C1 segment of cervical spinal cord (tissue), 14 donors: ENCODE measurements at places on chromosomes 5 and 9.

DNA sequence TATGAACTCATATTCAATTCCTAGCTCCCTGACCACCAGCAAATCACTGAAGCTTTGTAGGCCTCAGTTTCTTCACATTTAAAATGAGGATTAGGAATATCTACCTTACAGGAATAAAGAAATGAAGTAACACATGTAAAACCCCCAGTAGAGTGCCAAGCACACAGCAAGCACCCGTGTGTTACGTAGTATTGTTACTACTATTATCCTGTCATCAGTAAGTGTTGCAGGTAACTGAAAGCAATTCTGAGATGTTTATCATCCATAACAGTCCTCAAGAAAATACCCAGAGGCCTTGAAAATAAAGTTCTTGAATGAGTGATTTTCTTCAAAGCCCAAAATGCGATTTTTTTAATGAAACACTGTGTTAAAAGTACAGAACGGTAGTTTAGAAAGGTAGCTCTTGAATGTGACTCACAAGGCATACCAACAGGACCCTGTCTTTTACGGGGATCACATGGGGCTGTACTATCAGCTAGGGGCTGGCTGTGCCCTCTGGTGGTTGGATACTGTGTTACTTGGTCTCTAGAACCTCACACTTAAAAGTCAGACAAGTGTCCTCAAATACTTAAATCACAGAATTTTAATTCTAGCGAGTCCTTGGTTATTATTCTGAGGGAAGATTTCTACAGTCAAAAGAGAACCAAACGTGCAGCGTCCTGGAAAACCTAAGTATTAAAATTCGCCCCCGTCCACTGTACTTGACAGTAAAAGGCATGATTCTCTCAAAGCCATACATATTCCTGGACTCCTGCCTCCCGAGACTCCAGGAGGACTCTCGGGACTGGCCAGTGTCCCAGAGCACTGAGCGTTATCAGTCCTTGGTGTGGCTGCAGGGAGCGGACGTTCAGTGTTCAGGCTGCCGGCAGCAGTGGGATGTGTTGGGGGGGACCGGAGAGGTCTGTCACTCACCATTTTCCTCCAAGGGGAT is 725 bp downstream of the NDUFB6 start:
- DNase-seq: peak; percentile 20

- no peak for DNase-seq
Observed at GRCh38 chr9:95598236-95598635, 81.5 kb upstream of the PTCH1 start.

DNA sequence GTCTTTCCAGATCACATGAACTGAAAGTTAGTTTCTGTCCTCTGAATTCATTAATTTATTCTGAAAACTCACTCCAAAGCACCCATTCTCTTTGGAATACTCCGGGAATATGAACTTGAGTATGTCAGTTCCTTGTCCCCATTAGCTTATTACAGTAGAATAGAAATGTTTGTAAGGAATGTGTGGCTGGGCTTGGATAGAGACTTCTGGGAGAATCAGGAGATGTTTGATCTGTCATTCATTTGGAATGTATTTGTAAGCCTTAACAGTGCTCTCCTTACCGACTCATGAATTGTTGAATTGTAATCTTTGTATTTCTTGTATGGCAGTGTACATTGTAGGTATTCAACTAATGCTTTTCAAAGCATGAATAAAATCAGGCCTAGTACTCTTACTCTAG is 548.4 kb downstream of the LRRC70 start:
- no peak for DNase-seq

DNA sequence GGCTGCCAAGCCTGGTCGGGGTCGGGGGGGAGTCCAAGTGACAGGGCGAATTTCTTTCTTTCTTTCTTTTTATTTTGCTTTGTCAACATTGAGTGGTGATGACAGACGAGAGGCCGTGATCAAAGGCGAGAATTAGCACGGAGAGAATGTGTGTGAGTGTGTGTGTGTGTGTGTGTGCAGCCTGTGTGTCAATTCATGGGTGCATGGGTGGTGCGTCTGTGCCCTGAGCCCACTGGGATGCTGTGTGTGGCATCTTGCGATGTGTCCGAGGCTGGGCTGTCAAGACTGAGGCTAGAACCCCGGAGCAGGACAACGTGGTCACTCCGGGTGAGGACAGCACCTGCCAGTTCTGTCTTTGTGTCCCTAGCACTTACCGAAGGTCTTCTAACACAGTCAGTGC is 4.7 kb upstream of the FIBCD1 start:
- DNase-seq: no peak

GRCh38 chr5:2169850-2170760 is 287.4 kb upstream of the IRX4 start:
- DNase-seq: no peak

GRCh38 chr9:91659529-91660495 is 236.2 kb upstream of the NFIL3 start:
- DNase-seq: no peak

DNA sequence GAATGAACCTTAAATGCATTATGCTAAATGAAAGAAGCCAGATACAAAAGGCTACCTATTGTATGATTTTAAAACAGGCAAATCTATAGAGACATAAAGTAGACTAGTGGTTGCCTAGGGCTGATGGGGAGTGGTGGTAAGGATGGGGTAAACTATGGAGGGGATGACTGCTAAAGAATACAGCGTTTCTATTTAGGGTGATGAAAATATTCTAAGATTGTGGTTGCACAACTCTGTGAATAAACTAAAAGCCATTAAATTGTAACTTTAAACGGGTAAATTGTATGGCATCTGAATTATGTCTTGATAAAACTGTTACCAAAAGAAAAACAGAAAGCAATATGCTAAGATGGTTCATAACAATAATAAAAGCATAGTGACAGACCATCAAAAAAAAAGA is 21.4 kb downstream of the KLHL3 start:
- DNase-seq: no peak

DNA sequence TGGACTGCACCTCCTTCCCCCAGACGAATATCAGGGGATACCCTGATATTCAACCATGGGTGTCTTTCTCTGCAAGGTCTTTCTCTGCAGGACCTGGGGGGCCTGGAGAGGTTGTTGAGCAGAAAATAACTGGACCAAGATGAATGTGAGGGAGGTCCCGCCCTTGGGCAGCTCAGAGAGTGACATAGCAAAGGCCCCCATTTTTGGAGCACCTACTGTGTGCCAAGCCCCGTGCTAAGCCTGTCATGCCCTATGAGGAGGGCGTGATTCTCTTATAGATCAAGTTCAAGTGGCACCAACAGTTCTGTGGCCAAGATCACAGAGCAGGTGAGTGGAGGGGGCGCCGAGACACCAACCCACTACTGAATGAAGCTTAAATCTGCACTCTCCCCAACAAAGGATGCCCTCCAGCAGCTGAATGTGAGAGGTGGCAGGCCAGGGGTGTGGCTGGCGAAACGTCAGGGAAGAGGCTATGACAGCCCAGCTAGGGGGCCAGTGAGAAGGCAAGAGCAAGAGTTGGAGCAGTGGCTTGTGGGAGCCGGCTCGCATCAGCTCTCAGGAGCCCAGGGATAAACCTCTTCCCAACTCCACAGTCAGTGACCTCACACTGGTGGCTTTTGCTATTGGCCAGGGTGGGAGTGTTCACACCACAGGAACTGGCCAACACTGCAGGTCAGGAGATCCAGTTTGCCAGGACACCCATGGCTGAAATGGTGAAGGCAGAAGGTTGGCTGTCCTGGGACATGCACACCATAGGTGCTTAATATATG is 5.3 kb downstream of the SARDH start:
- no peak for DNase-seq

GRCh38 chr9:110486218-110486617 is 93.3 kb downstream of the SVEP1 start:
- no peak for DNase-seq

DNA sequence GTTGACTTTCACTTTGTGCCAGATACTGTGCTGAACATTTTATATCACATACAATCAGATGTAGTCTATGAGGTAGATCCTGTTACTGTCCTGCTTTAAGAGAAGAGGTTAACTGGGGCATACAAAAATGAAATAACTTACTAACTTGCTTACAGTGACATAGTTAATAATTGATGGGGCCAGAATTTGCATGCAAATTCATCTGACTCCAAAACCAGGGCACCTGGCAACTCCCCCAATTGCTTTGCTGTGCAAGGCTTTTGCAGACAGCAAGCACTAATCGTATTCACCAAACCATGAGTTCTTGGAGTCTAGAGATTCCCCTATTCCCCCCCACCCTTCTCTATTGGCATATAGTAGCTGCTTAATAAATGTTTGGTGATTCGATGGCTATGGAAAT is 155.9 kb downstream of the TTLL11 start:
- no peak for DNase-seq

DNA sequence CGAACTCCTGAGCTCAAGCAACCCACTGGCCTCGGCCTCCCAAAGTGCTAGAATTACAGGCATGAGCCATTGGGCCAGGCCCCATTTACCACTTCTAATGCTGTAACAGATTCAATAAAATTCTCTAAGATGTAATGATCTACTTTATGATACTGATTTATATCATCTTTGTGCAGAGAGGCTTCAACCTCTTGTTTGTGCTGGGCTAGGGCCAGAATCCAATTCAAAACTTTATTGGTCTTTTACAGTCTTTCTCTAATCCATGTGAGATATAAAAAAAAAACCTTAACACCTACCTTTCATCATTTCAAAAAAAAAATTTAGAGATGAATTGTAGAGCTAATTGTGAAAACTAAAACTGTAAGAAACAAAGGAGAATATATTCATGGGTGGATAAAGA is 8.2 kb upstream of the BTF3 start:
- no peak for DNase-seq

DNA sequence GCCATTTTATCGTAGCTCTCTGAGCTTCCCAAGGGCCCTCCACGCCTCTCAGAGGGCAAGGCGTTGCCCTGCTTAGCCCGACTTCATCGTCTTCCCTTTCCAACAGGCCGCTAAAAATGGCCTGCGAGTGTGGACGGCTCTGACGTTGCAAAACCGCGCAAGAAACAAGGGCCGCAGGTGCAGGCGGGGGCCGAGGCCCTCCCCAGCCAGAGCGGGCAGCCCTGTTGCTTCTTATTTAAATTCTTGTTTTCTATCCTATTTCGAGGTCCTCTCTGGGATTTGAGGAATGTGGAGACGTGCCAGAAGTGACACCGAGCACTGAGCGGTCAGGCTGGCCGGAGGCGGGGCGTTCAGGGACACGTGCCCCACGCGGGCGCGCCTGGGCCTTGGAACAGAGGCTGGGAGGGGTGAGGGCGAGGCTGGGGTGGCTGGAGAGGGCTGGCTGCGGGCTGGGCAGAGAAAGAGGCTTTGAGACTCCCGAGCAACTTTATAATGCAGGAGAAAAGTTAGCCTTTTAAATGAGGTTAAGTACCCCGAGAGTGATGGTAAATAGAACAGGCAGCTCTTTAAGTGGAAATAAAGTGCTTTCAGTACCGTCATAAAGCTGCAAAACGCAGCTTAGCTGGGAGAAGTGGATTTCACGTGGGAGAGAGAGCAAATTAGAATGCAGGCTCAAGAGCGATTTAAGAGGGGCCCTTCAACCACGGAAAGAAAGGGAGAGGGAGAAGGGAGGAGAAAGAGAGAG is 243.6 kb downstream of the AUH start:
- DNase-seq: peak; percentile 76

GRCh38 chr5:2201011-2201410 is 318.3 kb upstream of the IRX4 start:
- no peak for DNase-seq

DNA sequence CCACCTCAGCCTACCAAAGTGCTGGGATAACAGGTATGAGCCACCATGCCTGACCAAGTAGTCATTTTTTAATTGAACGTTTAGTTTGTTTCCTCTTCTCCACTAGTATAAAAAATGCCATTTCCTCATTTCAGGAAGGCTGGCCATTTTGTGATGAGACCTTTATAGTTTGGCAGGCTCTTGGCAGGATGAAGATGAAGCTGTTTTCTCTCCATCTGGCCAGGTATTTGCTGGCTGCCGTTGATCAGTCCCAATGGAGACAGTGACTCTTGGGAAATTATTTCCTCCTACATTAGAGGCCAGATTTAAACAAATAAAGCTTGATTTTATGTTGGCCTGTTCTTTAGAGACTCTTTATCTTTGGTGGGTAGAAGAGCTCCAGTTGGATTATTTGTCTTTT is 199.0 kb downstream of the ARHGAP26 start:
- DNase-seq: no peak

- no peak for DNase-seq
Observed at GRCh38 chr9:75914883-75915452, 24.5 kb downstream of the PCSK5 start.

GRCh38 chr5:85656050-85656449 is 961.7 kb upstream of the COX7C start:
- DNase-seq: no peak

DNA sequence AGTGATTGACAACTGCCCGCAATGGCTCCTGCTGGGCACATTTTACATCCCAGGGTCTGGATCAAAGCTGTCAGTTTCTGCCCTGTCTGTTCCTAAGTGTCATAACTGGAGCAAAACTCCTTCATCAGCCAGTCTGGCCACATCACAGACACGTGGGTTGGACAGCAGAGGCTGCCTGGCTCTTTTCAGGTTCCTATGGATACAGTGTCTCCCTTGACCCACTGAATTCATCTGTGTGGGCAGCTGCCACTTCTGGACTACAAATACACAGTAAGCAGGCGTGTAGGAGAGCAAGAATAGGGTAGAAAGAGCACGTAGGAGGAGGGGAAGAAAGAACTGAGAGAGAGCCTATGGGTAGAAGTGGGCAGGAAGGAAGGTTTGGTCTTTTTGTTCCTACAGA is 238.0 kb downstream of the ENC1 start:
- DNase-seq: peak; percentile 16

DNA sequence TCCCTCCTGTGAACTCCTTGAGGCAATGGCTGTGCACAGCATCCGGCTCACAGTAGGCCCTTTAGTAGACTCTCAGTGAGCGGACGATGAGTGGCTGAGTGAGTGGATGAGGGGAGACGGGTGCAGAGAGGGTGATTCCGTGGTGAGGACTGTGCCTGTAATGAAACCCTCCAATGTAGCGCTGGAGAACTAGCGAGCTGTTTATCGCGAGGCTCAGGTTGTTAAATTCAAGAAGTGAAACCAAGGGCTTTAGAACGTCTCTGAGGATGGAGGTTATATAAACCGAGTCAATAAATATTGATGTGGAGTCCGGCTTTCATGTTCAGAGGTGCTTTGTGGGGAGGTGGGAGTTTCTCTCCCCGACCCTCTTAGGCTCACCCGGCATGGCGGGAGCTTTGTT is 53.2 kb downstream of the NSG2 start:
- DNase-seq: no peak

- DNase-seq: no peak
Observed at GRCh38 chr5:98108497-98108896, 665.0 kb upstream of the RGMB start.

- DNase-seq: no peak
Observed at GRCh38 chr5:4575608-4576007, 564.5 kb upstream of the ADAMTS16 start.

GRCh38 chr5:97838214-97838613 is 655.2 kb upstream of the RIOK2 start:
- DNase-seq: no peak
